Activated CD8-positive, alpha-beta memory T cell treated with anti-CD3 and anti-CD28 coated beads for 48 hours (primary cell): ENCODE measurements at places on chromosomes 3 and 15.

GRCh38 chr3:117184574-117184973 is 475.0 kb downstream of the TUSC7 start:
- no peak for DNase-seq

GRCh38 chr3:150613709-150614480 is 10.8 kb downstream of the SELENOT start:
- DNase-seq: no peak

GRCh38 chr3:140052771-140053702 is 118.1 kb downstream of the CLSTN2 start:
- DNase-seq: no peak

DNA sequence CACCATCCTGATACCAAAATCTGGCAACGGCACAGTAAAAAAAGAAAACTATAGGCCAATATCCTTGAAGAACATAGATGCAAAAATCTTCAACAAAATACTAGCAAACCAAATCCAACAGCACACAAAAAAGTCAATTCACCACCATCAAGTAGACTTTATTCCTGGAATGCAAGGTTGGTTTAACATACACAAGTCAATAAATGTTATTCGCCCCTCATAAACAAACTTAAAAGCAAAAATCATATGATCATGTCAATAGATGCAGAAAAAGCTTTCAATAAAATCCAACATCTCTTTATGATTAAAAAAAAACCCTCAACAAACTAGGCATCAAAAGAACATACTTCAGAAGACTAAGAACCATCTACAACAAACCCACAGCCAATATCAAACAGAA is 252.9 kb downstream of the UACA start:
- DNase-seq: no peak

GRCh38 chr3:4888913-4889846 is 90.1 kb upstream of the BHLHE40 start:
- DNase-seq: no peak

- DNase-seq: no peak
Observed at GRCh38 chr3:100209948-100210771, 50.6 kb upstream of the TBC1D23 start.

GRCh38 chr15:60511351-60512031 is 32.5 kb upstream of the ICE2 start:
- no peak for DNase-seq

DNA sequence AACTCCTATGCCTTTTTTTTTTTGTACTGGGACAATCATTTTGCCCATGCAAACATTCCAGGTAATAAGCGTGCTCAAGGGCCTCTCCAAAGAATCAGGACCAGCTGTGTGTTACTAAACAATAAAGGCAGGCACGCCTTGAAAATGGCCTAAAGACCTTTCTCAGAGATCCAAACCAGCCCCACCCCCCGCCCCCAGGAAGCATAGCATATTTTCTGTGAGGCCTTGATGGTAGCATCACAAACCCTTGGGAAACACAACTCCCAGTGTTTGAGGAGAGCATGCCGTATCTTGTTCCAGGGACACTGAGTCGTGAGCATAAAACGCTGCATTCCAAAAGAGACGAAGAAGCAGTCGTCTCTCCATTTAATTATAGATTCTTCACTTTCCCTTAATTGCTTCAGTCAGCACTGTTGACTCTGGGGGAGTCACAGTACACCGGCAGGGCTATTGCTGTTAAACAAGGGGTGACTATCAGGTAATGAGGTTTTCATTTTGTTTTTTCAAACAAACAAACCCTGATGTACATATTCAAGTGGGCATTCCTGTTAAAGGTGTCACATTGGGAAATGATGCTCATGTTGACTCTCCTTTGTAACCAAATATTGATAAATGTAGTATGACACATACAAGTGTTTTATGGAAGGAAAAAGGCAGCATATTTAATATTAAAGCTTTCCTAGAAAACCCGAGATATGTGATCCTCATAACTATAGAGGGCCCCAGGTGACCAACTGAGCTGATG is 4.4 kb upstream of the TPM1 start:
- DNase-seq: no peak

- no peak for DNase-seq
Observed at GRCh38 chr3:23739536-23739935, 66.2 kb upstream of the UBE2E1 start.

DNA sequence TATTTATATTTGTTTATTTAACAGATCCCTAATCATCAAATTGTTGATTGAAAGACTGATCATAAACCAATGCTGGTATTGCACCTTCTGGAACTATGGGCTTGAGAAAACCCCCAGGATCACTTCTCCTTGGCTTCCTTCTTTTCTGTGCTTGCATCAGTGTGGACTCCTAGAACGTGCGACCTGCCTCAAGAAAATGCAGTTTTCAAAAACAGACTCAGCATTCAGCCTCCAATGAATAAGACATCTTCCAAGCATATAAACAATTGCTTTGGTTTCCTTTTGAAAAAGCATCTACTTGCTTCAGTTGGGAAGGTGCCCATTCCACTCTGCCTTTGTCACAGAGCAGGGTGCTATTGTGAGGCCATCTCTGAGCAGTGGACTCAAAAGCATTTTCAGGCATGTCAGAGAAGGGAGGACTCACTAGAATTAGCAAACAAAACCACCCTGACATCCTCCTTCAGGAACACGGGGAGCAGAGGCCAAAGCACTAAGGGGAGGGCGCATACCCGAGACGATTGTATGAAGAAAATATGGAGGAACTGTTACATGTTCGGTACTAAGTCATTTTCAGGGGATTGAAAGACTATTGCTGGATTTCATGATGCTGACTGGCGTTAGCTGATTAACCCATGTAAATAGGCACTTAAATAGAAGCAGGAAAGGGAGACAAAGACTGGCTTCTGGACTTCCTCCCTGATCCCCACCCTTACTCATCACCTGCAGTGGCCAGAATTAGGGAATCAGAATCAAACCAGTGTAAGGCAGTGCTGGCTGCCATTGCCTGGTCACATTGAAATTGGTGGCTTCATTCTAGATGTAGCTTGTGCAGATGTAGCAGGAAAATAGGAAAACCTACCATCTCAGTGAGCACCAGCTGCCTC is 14.7 kb downstream of the THBS1 start:
- no peak for DNase-seq

- DNase-seq: no peak
Observed at GRCh38 chr3:120443626-120444123, 7.1 kb downstream of the FSTL1 start.

DNA sequence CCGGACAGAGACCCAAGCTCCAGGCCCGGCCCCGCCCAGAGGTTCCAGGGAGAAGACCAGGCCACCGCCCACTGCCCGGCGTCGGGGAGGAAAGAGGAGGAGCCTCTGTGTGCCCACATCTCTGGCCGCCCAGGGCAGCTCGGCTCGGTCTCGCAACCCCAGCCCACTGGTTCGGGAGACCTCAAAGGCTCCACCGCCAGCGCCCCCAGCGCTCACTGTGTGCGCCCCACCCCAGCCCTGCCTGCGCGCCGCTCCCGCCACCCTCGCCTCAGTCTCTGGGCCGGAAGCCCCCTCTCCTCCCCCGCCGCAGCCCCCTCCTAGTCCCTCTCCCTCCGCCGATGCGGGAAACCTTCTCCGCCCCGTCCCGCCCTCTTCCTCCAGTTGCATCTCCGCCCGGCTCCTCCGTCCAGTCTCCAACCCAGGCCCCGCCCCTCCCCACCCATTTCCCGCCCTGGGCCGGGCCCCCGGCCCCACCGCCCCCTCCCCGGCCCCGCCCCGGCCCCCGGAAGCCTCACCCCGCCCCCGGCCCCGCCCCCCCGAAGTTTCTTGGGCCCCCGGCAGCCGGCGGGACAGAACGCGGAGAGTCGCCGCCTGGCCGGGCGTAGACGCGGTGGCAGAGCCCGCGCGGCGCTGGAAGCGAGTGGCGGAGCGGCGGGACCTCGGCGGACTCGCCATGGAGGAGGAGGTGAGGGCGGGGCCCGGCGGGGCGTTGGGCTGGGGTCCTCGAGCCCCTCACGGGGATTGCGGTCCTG is at the start of gene PLEKHO2:
Gene PLEKHO2 (plus strand): TSS at position 572 of the 752 bp plus-strand sequence. CDS start 102 bp downstream, at position 674.
- DNase-seq: peak; percentile 61

- no peak for DNase-seq
Observed at GRCh38 chr3:23356169-23356568, 153.0 kb downstream of the UBE2E2 start.

DNA sequence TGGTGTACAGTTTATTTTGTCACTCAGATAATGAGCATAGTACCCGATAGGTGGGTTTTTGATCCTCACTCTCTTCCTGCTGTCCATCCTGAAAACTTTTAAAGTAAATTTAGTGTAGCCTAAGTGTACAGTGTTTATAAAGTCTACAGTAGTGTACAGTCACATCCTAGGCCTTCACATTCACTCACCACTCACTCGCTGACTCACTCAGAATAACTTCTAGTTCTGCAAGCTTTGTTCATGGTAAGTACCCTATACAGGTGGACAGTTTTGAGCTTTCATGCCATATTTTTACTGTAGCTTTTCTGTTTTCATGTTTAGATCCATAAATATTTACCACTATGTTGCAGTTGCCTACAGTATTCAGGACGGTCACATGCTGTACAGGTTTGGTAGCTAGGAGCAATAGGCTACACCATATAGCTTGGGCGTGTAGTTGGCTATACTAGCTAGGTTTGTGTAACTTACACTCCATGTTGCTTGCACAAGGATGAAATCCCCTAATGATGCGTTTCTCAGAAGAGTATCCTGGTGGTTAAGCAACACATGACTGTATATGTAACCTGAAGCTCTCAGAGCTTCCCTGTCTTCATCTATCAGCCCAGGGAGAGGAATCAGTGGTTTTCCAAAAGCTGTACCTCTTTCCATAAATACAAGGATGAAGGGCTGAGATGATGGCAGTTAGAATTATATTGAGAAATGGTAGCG is 87.6 kb upstream of the SLC25A26 start:
- no peak for DNase-seq

GRCh38 chr3:114411811-114412803 is 118.3 kb downstream of the TIGIT start:
- DNase-seq: no peak

GRCh38 chr3:151743855-151744254 is 10.1 kb downstream of the AADACL2 start:
- no peak for DNase-seq

- DNase-seq: no peak
Observed at GRCh38 chr3:35785234-35785888, 146.0 kb downstream of the ARPP21 start.

GRCh38 chr3:143064777-143065176 is 54.8 kb upstream of the CHST2 start:
- DNase-seq: no peak

- no peak for DNase-seq
Observed at GRCh38 chr3:186920301-186920700, 10.0 kb upstream of the ST6GAL1 start.

DNA sequence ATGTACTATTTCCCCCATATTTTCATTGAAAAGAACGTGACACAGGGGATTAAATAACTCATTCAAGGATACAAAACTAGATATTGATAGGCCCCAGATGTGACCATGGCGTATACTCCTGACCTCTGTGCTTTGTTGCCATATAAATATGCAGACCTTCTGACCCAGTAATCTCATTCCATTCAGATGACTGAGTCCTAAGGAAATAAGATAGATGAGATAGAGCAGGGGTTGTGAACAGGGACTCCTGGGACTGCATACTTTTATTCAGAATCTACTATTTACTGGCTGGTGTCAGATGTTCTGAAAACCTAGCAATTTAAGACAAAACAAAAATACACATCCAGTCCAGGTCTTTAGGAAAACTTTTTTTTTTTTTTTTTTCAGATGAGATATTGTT is 139.2 kb upstream of the MANF start:
- no peak for DNase-seq

- DNase-seq: no peak
Observed at GRCh38 chr15:28094732-28095521, 4.2 kb downstream of the OCA2 start.

DNA sequence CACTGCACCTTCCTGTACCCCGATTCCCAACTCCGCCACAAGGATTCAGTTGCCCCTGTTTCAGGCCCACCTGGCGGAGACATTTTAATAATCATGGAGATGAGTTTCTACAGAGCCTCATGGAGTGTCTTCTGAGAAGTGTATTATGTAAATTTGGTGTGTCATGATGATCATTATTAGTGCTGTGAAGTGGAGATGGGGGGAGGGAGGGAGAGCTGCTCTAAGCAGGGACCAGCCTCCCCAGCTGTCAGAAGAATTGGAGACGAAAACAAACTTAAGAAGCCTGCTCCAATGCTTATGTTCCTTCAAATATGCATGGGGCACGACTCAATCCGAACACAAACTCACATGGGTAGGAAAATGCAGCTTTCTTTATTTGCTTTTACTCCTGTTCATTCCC is 127.8 kb downstream of the EPHB1 start:
- no peak for DNase-seq

GRCh38 chr15:77456746-77457145 is 36.1 kb downstream of the HMG20A start:
- DNase-seq: no peak
